ENCODE measurements at places on chromosomes 2 and 18. TPM values are rescaled to one million over a fixed set of nuclear protein-coding genes. Genes with fewer than 3 reads are reported as not detected.

The DOK6 gene
- 5.1 TPM for total RNA-seq

The SERPINB13 gene
- total RNA-seq, result 0.27 TPM

DNA sequence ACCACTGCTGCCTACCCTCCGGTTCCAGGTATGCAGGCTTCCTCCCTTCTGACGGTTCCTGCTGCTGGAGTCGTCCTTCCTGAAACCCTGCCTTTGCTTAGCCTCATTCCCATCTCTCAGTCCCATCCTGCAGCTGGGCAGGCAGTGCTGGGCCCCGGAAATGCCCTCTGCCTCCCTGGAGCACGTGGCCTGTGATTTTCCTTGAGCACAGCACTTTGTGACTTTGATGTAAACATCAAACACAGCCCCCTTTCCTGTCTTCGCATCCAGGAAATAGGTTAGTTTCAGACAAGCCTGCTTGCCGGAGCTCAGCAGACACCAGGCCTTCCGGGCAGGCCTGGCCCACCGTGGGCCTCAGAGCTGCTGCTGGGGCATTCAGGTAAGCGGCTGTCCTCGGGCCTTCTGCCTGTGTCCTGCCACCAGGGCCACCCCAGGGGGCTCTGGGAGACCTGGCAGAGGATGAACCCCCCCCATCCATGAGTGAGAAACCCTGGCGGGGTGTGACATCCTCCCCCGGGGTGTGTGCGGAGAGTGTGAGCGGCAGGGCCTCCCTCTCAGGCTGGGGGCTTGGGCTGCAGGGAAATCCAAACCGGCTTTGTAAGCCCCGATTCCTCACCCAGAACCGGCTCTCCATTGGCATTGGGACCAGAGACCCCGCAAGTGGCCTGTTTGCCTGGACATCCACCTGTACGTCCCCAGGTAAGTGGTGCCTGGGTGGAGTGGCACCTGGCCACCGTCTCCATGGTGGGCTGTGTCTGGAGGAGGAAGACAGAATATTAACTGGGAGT, at the start of gene ZAP70:
Gene ZAP70 (plus strand): TSS at position 281 of the 788 bp plus-strand sequence. CDS start 10,461 bp downstream, outside the sequence.
- DNase-seq, result no peak
- H3K4me1 ChIP-seq, result peaks cover 36% of the 10 kb centered on the region
- no peak within 1 kb of the TSS for H3K4me3 ChIP-seq
- H3K36me3 ChIP-seq, result no peaks in the 10 kb centered on the region
- H3K27ac ChIP-seq, result peak within 1 kb of the TSS; percentile 74
- no peaks in the 10 kb centered on the region for H3K27me3 ChIP-seq

The SPR gene
- total RNA-seq, result 11.4 TPM

DNA sequence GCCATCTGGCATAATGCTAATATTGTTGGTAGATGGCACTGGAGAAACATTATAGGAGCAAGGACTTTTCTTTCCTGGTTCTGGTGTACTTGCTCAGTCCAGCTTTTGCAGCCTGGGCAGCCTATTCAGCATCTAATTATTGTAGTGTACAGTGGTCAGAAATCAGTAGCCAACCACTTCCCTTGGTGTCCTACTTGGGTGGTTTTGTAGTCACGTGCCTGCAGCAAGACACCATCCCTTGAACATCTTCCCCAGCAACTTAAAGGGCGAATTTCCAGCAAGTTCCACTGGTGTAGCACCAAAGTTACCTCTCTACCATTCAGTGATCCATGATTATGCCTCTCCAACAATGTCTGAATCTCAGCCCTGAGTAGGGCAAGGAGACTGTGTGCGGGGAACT, 557.6 kb downstream of the SATB2 start:
- no peaks in the 10 kb centered on the region for H3K36me3 ChIP-seq
- H3K4me1 ChIP-seq, result no peaks in the 10 kb centered on the region
- no peak overlapping the region for H3K4me3 ChIP-seq
- peaks cover 8% of the 10 kb centered on the region for H3K27me3 ChIP-seq

DNA sequence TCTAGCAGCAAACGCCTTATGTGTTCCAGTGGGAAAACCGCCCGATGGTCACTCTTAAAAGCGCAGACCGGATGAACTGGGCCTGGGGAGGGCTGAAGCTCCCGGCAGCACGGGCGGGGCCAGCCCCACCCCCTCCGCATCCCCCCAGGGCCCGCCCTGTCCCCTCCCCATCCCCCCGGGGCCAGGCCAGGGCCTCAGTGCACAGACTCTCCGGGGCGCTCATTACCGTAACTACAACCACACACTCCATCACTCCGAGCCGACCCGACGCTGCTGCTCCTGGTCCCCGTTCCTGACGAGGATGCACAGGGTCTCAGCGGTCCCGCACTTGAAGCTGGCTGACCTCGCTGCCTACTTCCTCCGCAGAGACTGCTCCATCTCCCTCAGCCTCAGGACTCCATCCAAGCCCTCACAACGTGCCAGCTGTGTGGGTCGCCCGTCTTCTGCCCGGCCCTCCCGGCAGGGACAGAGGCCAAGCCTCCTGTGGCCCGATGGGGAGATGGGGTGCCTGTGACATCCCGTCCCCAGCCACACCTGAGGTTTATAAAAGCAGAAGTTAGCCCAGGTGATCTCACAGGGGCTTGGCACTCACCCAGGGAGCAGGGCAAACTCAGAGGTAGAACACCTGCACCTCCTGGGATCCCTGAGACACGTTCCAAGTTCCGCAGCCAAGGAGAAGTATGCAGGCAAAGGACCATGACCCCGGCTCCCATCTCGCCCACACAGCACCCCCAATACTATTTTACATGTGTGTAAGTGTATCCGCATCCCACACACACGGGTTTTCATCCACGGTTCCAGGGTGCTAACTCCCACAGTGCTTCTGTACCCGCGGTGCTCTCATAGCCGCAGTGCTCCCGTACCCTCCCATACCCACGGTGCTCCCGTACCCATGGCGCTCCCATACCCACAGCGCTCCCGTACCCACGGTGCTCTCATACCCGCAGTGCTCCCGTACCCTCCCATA, 36.0 kb downstream of the SLC66A2 start:
- no peak for DNase-seq
- H3K27ac ChIP-seq, result no peak overlapping the region
- H3K4me3 ChIP-seq, result no peak overlapping the region
- H3K36me3 ChIP-seq, result peaks cover 57% of the 10 kb centered on the region

DNA sequence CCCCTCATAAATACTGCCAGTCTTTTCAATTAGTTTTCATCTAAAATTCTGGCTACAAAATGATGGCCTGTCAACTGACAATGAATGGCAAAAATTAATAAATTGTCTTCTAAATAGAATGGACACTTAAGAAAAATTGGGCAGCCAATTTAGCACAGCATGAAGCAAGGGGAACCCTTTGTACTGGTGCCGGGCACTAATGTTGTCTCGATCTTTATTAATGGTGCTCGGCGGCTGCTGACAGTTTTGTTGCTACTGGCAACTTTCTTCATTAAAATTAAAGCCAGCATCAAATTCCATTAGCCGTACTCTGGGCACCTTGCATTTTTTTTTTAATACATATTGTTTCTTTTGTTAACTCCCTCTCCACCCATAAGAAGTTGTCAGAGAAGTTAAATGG, 309.3 kb downstream of the GBX2 start:
- peak overlapping the region; percentile 43 for H3K27ac ChIP-seq
- H3K4me1 ChIP-seq, result peaks cover 28% of the 10 kb centered on the region
- H3K36me3 ChIP-seq, result no peaks in the 10 kb centered on the region
- H3K27me3 ChIP-seq, result no peaks in the 10 kb centered on the region
- DNase-seq, result no peak

DNA sequence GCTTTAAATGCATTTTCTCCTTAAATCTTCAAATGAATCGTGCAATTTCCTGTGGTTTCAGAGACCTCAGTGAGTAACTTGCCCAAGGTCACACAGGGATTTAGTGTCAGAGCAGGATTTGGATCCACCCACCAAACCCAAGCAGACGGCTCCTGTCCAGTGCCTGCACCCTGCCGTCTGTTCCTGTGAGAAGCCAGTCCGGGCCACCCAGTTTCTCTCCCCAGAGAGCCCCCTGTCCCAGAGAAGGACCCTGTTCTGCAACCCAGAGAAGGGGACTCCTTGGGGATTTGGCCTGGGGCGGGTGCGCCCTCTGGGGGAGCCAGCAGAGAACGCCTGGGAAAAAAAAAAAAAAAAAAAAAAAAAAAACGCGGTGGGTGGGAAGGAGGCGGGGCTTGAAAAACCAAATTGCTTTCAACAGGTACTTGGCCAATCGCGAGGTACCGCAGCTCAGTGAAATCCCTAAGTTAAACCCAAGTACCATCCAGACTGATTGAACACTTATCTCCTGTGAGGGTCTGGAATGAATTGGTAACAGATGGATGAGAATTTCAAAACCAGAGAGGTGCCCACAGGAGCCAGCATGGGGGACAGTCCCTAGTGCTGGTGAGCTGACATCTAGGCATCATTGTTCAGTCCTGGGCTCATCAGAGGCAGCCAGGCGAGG, 30.9 kb upstream of the REEP1 start:
- H3K36me3 ChIP-seq, result no peaks in the 10 kb centered on the region
- peak; percentile 69 for DNase-seq
- H3K27ac ChIP-seq, result no peak overlapping the region
- peaks cover 12% of the 10 kb centered on the region for H3K27me3 ChIP-seq
- H3K4me1 ChIP-seq, result peaks cover 5% of the 10 kb centered on the region

GRCh38 chr2:201006704-201007103, 43.2 kb upstream of the ORC2 start:
- H3K4me1 ChIP-seq, result no peaks in the 10 kb centered on the region
- no peaks in the 10 kb centered on the region for H3K27me3 ChIP-seq
- no peak overlapping the region for H3K4me3 ChIP-seq
- H3K27ac ChIP-seq, result no peak overlapping the region
- DNase-seq, result no peak
- peaks cover 21% of the 10 kb centered on the region for H3K36me3 ChIP-seq

The PAX8 gene
- total RNA-seq, result 0.13 TPM

The UGT1A3 gene
- total RNA-seq, result not detected

DNA sequence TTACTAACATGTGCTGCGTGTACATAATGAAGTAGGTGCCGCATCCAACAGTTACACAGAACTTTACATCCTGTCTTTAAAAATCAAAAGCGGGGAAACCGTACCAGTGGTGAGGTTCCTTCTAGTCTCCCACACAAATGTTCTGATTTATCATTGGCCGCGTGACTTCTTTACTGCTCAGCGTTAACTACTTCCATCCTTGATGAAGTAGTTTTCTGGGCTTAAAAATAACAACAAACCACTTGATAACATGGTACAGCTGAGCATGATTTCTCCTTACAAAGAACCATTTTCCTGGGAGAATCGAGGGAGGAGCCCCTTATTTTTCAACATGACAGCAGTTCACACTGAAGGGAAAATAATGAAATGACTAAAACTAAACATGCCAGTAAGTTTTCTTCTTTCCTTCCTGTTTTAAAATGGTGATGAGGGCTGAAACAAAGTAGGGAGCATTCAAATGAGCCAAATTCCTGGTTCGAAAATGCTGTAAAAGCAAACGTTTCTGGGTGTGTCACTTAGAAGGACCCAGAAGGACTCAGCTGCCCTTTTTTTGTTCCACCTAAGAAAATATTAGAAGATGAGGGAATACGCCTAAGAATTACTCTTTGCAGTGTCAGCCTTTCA, 9.9 kb downstream of the EMILIN2 start:
- H3K27me3 ChIP-seq, result peaks cover 13% of the 10 kb centered on the region
- DNase-seq, result no peak
- H3K4me1 ChIP-seq, result peaks cover 41% of the 10 kb centered on the region
- no peak overlapping the region for H3K4me3 ChIP-seq
- no peak overlapping the region for H3K27ac ChIP-seq

DNA sequence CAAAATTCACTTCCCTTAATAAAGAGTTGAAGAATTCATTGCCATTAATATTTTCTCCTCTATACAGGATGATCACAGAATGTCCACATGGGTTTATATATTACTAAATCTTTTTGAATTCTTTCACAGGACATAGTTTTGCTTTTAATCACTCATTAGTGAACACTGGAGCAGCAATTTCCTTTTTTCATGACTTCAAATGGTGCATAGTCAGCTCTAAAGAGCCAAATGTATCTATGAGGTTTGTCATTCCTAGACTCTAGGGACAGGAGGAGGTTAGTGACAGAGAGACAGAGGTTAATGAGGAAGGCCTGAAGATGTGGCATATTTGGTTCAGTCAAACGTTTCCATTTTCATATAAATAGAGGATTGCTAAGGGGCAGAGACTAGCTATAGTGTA, 111.8 kb downstream of the FSHR start:
- H3K4me1 ChIP-seq, result peaks cover 30% of the 10 kb centered on the region
- H3K36me3 ChIP-seq, result no peaks in the 10 kb centered on the region
- H3K27me3 ChIP-seq, result no peaks in the 10 kb centered on the region
- H3K27ac ChIP-seq, result no peak overlapping the region
